GM23248 (cell line): ENCODE measurements at places on chromosomes 5 and 9. TPM values are rescaled to one million over a fixed set of nuclear protein-coding genes. Genes with fewer than 3 reads are reported as not detected.

- peak; percentile 68 for DNase-seq
These were observed 89.4 kb downstream of the SLC44A1 start for GRCh38 chr9:105333811-105334210.

DNA sequence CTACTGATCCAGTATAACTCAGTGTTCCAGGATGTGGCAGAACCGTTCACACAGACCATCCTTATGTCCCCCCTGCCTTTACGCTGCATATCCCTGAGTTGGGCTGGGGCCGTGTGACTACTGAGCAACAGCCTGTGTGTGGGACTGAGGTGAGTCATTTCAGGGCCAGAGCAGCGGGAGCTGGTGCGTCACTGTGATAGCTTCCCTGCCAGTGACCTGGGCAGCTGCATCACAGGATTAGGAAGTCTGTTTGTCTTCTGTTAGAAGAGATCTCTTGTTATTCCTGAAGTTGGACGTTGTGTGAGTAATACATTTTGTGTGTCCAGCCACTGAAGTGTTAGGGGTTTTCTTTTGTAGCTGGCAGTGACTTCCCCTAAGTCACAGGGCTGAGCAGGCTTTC is 35.6 kb downstream of the TPPP start:
- DNase-seq: peak; percentile 62

DNA sequence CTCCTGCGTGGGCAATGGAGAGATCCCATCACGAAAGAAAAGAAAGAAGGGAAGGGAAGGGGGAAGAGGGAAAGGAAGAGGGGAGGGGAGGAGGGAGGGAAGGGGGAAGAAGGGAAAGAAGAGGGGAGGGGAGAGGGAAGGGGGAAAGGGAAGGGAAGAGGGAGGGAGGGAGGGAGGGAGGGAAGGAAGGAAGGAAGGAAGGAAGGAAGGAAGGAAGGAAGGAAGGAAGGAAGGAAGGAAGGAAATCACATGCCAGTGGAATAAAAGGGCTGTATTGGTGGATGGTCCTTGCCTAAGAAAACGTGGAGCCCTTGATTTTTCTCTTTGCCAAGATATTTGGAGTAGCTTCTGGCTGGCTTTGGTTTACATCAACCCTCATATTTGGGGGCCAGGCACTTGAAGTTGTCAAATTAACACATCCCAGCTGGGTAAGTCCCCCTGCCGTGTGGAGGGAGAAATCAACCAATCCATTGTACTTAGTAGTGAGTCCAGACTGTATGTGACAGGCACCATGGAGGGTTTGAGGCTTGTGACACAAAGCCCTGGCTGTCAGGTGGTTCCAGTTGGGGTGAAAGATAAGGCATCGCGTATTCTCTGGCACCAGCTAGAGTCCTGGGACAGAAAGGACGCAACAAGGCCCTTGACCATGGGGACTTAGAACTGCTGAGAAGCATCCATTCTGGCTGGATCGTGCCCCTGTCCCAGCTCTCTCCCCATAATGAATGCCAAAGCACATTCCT is 23.7 kb downstream of the IDNK start:
- no peak for DNase-seq

DNA sequence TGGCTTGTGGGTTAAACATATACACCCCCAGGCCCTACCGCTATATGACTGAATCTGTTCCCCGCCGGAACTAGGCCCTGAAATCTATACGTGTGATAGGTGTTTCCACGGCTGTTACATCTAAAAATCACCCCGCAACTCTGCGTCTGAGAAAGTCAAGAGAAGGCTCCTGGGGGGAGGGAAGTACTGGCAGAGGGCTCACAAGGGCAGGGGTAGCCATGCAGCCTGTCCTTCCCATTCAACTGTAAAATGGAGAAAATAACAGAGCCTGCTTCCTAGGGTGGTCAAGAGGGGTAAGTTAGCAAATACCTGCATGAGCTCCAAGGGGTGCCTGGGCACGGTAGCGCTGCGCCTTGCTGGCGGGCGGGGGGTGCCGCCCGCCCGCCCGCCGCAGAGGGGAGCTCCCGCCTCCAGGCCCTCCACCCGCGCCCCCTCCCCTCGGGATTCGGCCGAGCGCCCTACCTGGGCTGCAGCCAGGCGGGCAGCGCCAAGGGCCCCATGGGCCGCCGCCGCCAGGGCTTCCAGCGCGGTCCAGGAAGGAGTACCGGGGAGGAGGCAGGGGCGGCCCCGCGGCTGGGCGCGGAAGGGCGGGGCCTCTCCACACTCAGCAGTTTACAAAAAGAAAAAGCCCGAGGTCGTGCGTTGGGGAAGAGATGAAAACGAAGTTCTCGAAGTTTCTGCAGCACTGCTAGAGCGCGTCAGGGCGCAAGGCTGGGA is at the start of gene HACD4:
TSS of gene HACD4 (minus strand) at position 550 of the 717 bp plus-strand sequence. CDS start at position 500, 50 bp downstream.
- DNase-seq: peak; percentile 72

DNA sequence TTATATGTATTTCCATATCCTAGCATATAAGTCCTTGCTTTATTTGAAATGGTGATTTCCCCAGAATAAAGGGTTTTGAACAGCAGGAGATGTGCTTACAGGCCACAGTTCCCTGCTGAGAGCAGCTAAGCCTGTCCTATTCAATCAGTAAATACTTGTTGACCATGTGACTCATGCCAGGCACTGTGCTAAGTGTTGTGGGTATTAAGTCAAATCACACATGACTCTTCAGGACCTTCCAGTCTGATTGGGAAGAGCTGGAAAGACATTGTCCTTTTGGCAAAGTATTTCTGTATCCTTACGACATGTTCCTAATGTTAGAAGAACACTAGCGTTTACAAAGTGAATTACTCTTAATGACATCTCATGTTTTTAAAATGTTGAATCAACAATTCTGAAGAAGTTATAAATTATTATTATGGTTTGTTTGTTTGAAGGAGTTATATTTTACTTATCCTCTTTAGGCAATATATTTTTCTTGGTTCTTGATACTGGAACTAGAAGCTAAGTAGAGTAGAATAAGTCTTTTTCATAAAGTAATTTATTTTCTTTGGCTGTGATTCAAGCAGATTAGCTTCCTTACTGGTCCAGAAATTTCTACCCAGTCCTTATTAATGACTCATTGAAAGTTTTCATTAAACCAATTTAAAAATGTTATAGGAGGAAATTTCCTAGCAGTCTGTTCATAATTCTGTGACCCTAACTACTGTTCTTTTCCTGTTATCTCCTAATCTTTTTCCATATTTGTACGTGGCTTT is 82.1 kb downstream of the GAPVD1 start:
- DNase-seq: peak; percentile 61

DNA sequence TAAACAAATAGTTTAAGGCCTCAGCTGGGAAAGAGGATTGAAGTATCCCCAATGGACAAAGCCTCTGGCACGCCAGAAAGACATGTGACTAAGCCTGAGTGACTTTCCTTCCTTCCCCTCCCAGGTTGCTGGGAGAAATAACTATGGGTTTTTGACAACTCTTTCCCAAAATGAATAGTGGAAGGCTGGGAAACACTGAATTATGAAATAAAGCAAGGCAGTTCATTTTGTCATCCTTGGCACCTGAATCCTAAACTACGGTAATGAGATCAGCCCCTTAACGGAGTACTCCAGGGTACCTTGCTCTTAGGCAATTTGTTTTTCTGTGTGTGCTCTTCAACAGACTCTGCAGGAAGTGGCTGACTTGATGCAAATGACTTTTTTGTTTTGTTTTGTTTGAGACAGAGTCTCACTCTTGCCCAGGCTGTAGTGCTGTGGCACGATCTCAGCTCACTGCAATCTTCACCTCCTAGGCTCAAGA is 75.2 kb downstream of the LMNB1 start:
- DNase-seq: peak; percentile 40

C5orf24 gene
- 41.2 and 41.4 TPM in 2 replicates for total RNA-seq

FGD3 gene
- total RNA-seq: not detected in 2 replicates

ANXA6 gene
- 384 and 409 TPM in 2 replicates for total RNA-seq
